ENCODE measurements at places on chromosomes 5 and 9. TPM values are rescaled to one million over a fixed set of nuclear protein-coding genes. Genes with fewer than 3 reads are reported as not detected.

Gene ARID3C
- total RNA-seq, result 2.5 TPM

Gene ST6GALNAC6
- 25.5 TPM for total RNA-seq

Gene MPDZ
- total RNA-seq, result 29.3 TPM

Gene LCN10
- total RNA-seq, result 0.39 TPM

Gene FAM78A
- 1.5 TPM for total RNA-seq

GRCh38 chr9:131839281-131840084 is 99.6 kb upstream of the RAPGEF1 start:
- DNase-seq, result peak; percentile 18

- DNase-seq, result no peak
These were observed 93.8 kb downstream of the ANKRD18A start for GRCh38 chr9:38526591-38526990.

- peak; percentile 84 for DNase-seq
These were observed 24.6 kb downstream of the GFPT2 start for GRCh38 chr5:180328296-180329137.

DNA sequence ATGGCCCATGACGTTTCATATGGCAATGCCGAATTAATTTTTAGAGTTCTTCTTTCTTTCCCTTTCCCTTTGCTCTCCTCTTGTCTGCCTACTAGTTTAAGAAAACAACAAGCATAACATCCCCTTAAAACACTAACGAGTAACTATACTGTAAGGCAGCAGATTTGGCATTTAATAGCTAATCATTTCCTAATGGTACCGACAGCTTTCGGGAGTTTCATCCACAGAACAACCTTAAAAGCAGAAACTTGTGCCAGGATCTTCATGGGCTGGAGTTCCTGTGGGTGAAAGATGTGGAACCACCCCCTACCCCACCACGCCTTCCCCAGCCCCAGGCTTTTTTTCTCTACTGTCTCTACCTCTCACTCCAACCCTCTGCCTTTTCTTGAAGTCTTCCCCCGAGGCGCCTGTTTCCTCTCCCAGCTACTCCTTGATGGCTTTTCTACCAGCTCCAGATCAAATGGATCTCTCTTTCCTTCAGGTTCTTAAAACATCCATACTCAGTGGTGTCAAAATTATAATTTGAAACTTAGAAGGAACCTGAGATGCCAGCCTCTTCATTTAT is 319.5 kb downstream of the PIK3R1 start:
- DNase-seq, result no peak

DNA sequence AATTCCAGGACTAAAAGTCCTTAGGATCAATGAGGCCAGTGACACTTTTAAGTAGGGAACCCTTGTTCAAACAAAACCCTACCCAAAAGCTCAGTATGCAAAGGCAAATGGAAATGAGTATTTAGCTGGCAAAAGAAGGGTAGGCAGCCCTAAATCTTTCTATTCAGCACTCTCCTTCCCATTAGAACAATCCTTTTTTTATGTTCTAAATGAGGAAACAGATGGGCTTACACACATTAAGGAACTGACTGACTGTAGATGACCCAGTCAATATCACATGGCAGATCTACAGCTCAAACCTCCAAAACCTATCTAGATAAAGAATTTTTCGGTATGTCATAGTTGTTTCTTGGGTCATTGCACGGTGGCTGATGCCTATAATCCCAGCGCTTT is 7.2 kb downstream of the CSNK1A1 start:
- DNase-seq, result no peak
